ENCODE measurements at places on chromosomes 4 and X.

- DNase-seq = no peak
Observed at GRCh38 chr4:16284050-16284449, 57.8 kb upstream of the TAPT1 start.

DNA sequence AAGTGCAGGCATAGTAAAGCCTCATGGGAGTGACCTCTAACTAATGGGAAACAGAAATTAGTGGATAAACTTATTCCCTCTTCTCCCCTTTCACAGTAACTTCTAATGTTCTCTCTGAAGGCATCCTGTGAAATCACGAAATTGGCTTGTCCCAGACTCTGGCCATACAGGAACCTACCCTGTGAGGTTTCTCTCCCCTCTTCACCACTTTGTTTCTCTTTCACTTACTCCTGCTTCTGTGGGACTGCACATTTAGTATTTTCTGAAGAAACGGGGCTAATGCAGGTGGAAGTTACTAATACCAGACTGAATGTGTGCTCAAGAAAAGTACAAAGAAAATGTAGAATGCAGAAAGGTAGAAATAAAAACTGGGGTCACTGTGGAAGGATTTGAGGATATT, 20.0 kb downstream of the ZNF330 start:
- no peak for DNase-seq

DNA sequence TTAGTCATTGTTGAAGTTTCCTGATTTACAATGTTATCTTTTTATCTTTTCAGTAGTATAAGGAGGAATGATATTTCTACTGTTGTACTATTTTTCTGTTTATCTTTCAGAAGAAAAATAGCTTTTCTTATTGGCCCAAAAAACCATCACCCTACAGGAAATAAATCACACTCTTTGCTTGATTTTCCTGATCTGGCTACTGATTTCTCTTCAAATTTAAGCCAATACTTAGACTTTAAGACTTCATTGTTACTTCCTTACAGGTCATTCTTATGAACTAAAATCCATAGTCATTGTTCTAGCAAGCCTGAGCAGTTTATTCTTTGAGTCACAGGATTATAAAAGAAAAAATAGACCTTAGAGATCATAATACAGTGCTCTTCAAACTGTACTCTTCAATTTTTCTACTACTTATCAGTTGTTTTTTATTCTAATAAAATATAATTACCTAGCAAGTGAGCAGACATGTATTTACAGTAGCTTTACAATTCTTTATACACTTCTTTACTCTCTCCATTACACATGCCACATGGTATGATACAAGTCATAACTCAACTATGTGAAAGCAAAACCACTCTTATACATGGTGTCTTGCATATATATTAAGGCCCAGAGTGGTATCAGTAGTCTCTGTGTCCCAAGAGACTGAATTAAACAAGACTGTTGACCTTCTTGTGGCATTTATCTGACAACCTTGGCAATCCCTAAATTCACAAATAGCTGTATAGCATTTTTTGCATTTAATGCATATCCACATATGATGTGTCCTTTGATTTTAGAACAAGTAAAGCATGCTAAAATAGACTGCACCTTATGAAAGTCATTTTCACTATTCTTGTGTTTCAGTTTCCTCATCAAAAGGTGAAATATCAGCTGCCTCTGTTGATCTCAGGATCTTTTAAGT, 47.9 kb downstream of the TET2 start:
- no peak for DNase-seq

DNA sequence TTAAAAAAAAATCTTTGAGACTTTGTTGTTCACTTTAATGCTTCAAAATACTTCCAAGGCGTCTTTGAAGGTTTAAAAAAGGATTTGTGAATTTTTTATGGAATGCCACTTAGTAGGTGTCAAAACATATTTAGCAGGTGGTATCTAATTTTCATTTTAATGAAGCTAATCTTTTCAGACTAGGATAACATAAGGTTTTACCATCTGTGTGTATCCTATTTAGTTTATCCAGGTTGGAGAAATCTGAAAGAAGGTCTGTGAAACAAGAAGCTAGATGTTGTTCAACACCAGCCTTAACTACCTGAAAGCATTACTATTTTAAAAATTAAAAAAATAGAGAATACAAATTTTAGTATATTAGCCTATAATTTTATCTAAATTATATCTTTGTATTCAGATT, 193.4 kb downstream of the GRID2 start:
- no peak for DNase-seq

GRCh38 chr4:140152751-140153418, 1.1 kb downstream of the MAML3 start:
- DNase-seq = peak; percentile 52

DNA sequence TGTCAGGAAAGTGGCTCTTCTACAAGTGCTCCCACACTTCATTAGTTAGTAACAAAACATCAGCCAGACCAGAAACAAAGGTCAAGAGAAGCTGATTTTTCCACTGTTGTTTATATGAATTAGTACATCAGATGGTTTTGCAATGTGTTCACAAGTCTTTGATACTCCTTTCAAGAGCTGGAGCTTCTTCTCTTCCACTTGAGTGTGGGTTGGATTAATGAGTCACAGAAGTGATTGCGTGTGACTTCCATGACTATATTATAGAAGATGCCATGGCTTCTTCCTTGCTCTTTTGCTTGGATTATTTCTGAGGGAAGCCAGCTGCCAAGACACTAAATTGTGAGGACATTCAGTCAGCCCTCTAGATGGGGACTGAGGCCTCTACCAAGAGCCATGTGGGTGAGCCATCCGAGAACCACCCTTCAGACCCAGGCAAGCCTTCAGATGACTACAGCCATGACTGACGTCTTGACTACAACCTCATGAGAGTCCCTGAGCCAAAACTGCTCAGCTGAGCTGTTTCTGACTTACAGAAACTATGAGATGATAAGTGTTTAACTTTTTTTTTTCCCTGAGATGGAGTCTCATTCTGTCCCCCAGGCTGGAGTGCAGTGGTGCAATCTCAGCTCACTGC, 18.1 kb downstream of the SOWAHB start:
- DNase-seq = no peak

- DNase-seq = no peak
Observed at GRCh38 chr4:20625426-20625825, 74.8 kb upstream of the PACRGL start.

GRCh38 chr4:184958923-184959210, 59.4 kb upstream of the HELT start:
- DNase-seq = no peak

GRCh38 chr4:42151568-42152506, 618 bp downstream of the BEND4 start:
- DNase-seq = no peak

DNA sequence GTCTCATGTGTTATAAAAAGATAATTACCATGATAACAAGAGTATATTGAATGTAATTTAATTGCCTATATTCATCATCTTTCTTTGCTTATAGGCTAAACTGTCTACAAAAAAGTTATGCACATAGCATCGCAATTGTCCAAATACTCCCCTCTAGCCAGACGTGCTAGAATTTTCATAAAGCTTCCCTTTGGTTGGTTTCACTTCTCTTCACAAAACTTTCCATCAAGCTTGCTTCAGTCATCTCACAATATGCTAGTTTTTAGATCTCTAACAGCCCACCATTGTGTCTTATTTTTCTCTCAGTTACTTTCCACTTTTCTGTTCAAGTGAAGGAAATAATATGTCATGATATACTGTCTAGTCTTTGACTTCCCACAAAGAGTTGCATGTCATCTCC, 448.3 kb upstream of the SPANXN1 start:
- DNase-seq = no peak

- no peak for DNase-seq
Observed at GRCh38 chr4:648579-649292, 23.4 kb downstream of the PDE6B start.

DNA sequence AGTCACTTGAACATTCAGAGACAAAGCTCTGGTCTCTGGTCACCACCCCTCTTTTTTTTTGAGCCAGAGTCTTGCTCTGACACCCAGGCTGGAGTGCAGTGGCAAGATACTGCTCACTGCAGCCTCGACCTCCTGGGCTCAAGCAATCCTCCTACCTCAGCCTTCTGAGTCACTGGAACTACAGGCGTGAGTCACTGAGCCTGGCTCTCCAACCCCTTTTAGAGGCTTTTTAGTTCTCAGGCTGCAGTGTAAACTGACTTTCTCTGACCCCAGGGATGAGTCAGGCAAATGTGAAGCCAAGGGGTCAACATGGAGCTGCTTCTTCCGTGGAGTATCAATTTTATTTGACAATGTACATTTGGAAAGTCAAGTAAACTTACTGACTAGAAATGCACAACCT, 229.2 kb downstream of the PTTG2 start:
- no peak for DNase-seq

DNA sequence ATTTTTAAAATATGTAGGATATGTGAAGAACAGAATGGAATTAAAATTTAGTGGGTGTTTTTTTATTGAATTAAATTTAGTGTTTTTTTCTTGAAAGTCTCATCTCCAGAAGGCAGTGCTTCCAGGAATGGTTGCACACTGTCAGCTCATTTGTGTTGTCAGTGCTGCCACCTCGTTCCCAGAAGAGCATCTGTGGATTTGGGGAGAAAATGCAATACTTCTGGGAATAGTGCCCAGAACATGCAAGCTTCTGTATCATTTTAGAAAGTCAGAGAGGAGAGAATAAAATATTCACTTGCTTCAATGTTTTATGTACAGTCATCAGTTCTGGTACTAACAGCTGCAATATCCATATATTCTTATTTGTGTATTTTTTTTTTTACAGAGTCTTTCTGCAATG, 608.8 kb downstream of the PCDH7 start:
- DNase-seq = no peak

DNA sequence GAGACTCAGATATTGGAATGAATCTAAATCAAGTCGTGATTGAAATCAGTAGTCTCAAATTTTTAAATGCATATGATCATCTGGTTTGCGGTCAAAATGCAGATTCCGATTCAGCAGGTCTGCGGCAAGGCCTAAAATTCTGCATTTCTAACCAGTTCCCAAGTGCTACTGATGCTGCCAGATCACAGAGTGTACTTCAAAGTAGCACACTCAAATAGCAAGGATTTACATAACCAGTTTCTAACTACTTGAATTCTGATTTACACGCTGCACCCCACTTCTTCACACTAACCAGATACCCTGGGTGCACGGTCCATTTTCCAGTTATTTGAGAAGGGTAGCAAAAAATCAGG, 752 bp downstream of the MBTPS2 start:
- no peak for DNase-seq

GRCh38 chrX:69314436-69315348, 149.4 kb upstream of the PJA1 start:
- DNase-seq = no peak

DNA sequence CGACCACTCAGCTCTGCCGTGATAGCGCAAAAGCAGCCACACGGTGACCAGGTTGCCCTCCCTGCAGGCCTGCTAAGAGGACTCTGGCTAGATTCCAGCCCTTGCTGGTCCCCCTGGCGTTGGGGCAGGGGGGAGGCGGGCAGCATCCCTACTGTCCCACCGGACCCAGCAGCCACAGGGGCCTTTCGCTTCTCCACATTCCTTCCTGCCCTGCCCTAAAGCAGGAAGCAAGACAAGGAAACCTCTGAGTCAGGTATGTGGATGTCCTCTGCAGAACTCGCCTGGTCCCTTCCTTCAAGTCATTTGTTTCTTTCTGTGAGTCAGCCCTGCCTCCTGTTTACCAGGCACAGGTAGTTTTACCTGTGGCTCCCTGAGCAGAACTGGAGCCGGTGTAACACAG, 60.2 kb upstream of the CLDN34 start:
- no peak for DNase-seq
